ENCODE measurements at places on chromosomes 2 and 18.
A peak's percentile ranks its signal among the peaks of the same experiment; 100 is the strongest.

DNA sequence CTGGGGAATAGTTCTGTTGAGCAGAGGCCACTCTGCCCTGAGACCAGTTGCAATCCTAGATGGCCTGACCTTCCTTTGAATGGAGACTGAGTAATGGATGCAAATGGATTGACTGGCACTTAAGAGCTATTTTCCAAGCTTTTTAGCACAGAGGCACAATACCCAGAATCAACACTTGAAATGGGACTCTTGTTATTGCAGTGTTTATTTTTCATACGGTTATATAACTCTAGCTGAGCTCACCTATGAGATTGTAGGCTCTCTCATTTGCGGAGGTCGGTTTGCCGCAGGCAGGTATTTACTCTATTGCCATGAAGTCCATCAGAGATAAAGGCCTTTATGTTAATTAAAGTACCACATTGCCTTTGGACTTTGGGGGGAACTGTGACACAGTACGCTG, 422.3 kb upstream of the CELF4 start:
- no peak overlapping the region for H3K27ac ChIP-seq
- H3K4me3 ChIP-seq: no peak overlapping the region
- H3K36me3 ChIP-seq: no peaks in the 10 kb centered on the region
- no peaks in the 10 kb centered on the region for H3K4me1 ChIP-seq
- no peak for DNase-seq

GRCh38 chr2:207448006-207448405, 81.8 kb upstream of the CREB1 start:
- H3K27ac ChIP-seq: no peak overlapping the region
- H3K4me3 ChIP-seq: no peak overlapping the region
- no peak for DNase-seq
- no peaks in the 10 kb centered on the region for H3K27me3 ChIP-seq

- H3K27ac ChIP-seq: peak overlapping the region; percentile 45
- peak; percentile 48 for DNase-seq
- peaks cover 76% of the 10 kb centered on the region for H3K4me1 ChIP-seq
- no peak overlapping the region for H3K4me3 ChIP-seq
- H3K27me3 ChIP-seq: no peaks in the 10 kb centered on the region
Measured at GRCh38 chr2:119764832-119765231, 5.1 kb downstream of the PTPN4 start.

DNA sequence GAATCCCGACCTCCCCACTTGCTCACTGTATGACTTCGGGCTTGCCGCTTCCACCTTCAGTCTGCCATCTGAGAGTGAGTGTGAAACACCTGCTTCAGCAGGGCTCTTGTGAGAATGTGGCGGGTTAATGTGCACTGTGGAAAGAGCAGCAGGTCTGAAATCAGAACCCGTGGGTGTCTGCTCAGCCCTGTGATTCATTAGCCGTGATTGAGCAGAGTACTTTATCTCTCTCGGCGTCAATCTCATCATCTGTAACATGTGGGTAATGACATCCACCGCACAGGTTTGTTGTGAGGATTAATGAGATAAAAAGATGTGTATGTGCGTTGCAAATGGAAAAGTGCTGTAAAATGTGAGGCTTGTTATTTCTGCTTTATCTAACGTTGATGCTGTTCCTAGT, 128.6 kb downstream of the LRATD1 start:
- no peaks in the 10 kb centered on the region for H3K4me1 ChIP-seq
- no peak for DNase-seq
- H3K4me3 ChIP-seq: no peak overlapping the region

All from HepG2 (cell line).